ENCODE measurements at places on chromosomes 16 and 17.

DNA sequence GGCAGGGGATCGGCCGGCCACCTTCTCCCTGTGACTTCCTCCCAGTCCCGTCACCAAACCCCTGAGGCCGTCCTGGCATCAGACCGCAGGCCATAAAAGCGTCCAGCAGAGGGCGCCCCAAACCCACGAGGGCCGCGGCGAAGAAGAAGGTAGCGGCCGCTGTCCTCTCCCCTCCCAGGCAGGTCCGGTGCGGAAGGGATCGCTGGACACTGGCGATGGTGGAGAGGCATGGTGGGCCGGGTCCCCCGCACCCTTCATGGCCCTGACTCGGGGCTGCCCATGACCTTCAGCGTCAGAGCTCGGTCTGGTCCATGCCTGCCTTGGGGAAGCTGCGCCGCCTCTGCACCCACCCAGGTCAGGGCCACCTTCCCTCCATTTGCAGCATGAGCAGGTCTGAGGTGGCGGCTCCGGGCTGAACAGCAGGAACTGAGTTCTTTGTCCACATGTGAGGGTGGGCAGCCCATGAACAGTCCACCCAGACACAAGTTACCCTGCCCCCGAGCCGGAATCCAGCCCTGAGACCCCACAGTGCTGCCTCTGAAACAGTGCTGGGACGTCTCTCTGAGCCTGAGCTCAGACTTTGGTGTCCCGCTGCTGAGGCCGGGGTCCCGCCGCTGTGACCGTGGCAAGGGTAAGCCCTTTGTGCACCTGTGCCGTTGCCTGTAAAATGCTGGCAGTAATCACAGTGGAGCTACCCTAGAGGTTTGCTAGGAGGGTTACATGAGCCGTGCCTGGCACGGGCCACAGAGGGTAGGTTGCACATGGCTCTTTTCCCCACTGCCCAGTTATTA lies 40.8 kb upstream of the CMIP start:
- peak; percentile 53 for DNase-seq

- no peak for DNase-seq
Observed at GRCh38 chr17:47629826-47630225, 19.9 kb upstream of the KPNB1 start.

GRCh38 chr17:59409336-59410048 lies 78.0 kb downstream of the YPEL2 start:
- DNase-seq, result no peak

DNA sequence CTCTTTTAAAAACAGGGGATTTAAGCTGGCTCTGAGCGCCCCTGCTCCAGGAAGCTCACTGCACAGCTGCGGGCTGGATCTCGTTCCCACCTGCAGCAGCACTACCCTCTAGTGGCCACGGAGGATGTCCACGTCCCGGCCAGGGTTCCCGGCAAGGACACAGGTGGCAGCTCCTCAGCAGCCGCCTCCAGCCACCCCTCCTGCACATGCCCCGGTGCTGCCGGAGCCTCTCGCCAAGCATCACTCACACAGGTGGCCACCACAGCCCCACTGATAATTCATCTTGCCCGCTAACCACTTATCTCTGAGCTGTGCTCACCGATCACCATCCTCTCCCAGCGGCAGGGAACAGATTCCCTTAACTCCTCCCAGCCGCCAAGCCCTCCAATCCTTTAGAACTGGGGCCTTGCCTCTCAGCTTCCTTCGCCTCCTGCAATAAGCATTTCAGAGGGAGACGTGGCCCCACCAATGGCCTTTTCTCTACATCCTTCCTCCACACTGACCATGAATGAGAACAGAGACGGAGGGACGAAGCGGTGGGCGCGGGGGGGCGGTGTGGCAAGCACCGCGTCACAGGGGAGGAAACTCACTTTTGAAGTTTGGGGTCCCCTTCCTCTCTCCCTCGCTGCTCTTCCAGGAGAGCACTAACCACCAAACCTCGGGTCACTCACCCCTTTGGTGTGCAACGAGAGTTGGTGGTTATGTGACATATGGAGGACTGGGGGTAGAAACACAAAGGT lies 222.1 kb downstream of the RBFOX3 start:
- peak; percentile 65 for DNase-seq

GRCh38 chr16:81657224-81657623 lies 121.9 kb upstream of the PLCG2 start:
- no peak for DNase-seq

- no peak for DNase-seq
Observed at GRCh38 chr17:76370261-76370993, 14.0 kb upstream of the SPHK1 start.

GRCh38 chr17:77723909-77724875 lies 234.3 kb upstream of the TNRC6C start:
- DNase-seq, result no peak

DNA sequence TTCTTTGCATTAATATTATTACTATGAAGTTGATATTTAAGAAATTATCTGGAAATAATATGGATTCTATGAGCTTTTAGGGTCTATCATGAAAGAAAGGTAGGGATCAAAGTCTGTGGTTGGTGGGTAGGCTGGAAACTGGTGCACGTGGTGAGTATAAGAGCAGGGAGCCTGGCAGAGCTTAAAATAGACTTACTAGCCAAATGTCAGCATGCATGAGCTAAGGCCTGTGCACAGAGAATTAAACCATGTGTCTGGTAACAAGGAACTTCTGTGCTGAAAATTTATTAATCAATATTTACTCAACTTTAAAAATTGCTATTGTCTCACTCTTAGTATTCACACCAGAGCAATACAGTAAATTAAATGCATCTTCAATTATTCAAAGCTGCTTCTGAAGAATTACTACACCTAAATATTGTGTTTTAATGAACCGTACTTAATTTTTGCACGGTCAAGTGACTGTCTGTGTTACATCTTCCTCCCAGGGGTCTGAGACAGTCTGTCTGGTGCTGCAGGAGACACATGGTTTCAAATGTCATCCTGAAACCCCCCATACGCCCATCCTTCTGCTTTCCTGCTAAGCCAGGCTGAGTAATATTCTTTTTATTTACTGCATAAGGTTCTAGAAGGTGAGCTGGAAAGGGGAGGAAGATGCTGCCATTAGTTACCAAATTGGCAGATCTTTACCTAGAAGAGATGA lies 161.0 kb upstream of the NLRP1 start:
- DNase-seq, result no peak

DNA sequence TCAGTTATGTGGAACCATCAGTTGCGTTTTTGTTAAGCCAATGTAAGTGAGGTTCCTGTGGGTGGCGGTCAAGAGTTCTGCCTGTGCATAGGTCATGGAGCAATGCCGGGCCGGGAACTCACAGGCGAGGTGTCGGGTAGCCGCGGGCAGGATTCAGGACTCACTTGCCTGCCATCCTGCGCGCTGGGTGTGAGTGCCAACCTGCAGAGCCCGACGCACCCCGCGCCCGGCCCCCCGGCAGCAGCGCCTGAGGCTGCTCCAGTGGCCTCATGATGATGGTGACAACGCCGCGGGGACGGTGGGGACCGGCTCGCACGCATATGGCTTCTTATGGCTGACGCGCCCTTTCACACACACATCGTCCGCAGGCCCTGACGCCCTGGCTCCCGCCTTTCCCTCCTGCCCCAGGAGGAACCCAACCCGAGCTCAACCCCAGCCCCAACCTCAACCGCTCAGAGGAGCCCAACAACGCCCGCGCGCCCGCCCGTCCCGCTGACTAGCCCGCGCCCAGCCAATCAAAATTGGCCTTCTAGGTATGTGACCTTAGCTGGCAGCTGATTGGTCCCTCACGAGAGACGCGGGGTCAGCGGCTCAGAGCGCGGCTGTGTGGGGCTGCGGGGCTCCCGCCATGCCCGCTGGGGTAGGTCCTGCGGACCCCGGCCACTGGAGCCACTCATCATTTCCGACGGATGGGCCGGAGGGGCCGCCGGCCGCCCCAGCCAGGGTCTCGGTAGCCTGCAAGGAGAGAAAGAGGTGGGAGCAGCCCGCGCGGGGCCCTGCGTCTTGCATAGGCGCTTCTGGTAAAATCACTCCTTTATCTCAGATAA lies at the start of gene C16orf95:
TSS of gene C16orf95 (minus strand) at position 470 of the 827 bp plus-strand sequence. CDS start at position 320, 150 bp downstream.
- DNase-seq, result peak; percentile 96

DNA sequence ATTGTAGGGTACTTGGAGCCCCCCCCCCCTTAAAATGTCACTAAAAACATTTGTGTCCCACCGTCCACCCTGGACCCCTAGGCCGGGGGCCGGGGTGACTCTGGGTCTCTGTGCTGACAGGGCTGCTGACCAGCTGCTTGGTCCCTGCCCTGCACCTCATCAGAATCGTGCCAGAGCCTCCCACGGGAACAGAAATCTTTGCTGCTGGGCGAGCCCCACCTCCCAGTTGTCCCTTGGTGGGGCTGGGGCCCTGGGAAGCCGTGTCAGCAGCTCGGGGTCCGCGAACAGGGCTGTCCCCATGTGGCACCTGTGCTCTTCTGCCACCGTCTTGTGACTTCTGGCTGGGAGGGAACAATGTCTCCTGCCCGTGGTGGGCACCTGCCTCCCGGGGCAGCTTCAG lies 18.5 kb downstream of the KCTD5 start:
- DNase-seq, result no peak

- DNase-seq, result no peak
Observed at GRCh38 chr16:88424587-88425235, 28.4 kb upstream of the ZFPM1 start.

DNA sequence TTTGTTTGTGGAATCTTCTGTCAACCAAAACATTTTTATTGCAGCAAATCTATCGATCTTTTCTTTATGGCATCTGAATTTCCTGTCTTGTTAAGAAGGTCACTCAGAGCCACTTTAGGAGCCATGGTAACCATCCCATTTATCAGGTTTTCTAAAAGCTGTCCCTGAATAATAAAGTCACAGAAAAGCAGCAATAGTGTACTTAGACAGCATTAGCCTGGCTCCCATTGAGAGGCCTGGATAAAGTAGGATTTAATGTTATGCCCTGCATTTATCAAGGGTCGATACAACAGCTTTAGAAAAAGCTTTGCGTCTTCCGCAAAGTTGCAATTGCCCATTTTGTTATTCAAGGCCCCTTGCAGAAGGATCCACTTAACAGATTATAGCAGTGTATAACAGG lies 10.1 kb upstream of the CD300LF start:
- DNase-seq, result no peak

Data from NCI-H1092 (cell line).